ENCODE measurements at places on chromosomes 5 and 9.
A peak's percentile ranks its signal among the peaks of the same experiment; 100 is the strongest.

GRCh38 chr5:170892196-170892595 lies 30.4 kb downstream of the RANBP17 start:
- no peak for DNase-seq

GRCh38 chr5:32604800-32605765 lies 19.7 kb downstream of the SUB1 start:
- DNase-seq, result no peak

DNA sequence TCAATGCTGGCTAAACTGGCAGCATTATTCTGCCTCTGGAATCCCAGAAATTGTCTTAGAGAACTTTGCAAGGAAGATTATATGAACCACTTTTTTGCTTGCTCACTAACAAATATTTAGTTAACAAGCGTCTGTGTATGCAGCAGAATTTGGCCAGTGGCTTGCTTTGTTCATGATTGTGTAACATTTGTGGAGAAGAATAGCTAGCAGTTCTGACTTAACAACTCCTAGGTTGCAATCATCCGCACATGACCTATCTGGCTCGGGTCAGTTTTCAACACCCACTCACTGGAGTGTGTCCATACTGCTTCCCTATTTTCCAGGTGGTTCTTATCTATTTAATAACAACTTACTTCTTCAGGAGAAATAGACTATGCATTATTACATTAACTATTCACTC lies 98.5 kb downstream of the SNX18 start:
- DNase-seq, result peak; percentile 41

GRCh38 chr5:107769519-107769918 lies 98.8 kb upstream of the EFNA5 start:
- DNase-seq, result no peak

DNA sequence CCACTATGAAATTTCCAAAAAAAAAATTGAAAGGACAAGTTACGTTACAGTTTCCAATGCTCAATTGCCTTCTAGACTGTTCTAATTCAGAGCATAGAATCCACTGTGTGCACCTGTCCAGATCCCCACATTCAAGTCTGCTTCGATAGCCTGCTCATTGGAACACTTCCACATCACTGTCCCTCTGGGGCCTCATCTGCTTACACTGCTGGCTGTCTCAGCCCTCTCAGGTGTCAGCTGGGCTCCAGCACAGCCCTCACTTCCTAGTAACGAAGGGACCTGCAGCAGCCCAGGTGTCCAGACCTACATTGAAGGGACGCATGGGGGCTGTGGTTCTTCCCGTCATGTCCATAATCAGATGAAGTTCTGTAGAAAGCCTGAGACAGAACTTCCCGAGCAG lies 94.3 kb upstream of the EMB start:
- no peak for DNase-seq

- DNase-seq, result no peak
Observed at GRCh38 chr5:158139161-158139560, 280.2 kb upstream of the CLINT1 start.

DNA sequence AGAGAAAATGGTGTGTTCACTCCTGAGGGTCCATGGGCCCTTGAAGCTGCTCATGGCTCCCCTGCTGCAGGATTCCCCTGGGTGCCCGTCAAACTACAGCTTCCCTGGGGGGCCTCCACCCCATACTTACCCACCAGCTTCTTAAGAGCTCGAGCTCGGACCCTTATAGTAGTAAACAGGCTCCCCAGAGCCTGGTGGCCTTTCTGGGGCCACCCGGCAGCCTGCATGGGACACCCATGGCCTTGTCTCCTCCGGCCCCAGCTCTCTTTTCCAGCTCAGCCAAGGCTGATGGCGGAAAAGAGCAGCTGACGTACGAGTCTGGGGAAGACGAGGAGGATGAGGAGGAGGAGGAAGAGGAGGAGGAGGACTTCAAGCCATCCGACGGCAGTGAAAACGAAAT lies 4.2 kb upstream of the CEL start:
- DNase-seq, result no peak

GRCh38 chr5:80204808-80205614 lies 50.8 kb downstream of the SERINC5 start:
- peak; percentile 47 for DNase-seq

DNA sequence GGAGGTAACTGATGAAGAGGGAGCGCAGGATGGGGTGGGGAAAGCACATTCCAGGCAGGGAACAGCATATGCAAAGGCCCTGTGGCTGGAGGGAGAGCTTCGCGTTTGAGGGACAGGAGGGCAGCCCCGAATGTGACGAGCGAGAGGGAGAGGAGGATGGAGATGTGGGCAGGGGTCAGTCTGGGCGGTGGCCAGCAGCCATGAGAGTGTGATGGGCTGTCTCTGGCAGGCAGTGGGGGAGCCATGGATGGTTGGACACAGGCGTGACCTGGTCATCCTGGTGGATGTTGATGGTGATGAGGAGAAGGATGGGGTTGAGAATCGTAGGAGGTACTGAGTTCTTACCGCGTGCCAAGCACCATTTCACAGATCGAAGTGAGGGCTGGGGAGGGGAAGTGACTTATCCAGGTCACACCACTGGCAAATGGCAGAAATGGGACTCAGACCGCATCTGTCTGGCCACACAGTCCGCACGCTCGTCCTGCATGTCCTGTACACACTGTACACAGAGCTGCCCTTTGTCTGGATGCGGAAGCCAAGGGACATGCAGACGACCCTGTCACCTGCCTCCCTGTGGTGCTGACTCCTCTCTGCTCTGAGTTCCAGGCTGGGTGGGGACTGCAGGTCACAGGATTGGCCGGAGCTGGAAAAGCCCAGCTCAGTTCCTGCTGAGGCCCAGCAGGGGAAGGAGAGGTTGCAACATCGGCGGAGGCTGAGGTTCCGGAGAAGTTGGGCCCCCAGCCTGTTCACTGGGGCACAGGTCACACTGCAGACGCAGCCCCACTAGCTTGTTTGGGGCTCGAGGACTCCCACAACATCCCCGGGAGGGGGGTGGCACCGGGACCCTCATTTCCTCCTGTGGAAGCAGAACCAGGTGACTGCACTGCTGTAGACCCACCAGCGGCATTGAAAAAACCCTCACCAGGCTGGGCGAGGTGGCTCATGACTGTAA lies 165.6 kb upstream of the IER5L start:
- peak; percentile 86 for DNase-seq

DNA sequence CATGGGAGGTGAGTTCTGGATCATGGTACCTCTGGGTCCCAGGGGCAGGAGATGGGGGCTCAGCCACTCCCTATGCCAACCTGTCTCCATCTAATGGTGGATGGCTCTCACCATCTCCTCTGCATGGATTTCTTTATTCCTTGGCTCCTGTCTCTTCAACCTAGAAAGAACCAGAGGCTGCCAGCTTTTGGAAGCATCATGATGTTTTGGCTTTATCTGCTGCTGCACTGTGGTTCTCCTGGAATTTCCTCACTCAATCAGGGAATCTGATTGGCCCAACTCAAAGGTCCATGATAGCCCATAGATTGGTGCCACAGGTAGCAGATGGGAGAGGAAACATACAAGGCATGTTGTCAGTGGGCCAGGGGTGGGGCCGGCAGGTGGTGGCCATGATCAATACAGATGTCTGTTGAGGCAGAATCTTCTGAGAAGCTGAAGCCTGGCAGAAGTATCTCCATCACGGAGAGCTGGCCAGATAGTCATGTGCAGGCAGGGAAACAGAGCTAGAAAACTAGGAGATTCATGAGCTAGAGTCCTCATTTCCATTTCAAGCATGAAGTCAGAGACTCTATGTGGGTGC lies 158.2 kb downstream of the MACROH2A1 start:
- no peak for DNase-seq

- no peak for DNase-seq
Observed at GRCh38 chr5:4907571-4907970, 232.6 kb upstream of the ADAMTS16 start.

DNA sequence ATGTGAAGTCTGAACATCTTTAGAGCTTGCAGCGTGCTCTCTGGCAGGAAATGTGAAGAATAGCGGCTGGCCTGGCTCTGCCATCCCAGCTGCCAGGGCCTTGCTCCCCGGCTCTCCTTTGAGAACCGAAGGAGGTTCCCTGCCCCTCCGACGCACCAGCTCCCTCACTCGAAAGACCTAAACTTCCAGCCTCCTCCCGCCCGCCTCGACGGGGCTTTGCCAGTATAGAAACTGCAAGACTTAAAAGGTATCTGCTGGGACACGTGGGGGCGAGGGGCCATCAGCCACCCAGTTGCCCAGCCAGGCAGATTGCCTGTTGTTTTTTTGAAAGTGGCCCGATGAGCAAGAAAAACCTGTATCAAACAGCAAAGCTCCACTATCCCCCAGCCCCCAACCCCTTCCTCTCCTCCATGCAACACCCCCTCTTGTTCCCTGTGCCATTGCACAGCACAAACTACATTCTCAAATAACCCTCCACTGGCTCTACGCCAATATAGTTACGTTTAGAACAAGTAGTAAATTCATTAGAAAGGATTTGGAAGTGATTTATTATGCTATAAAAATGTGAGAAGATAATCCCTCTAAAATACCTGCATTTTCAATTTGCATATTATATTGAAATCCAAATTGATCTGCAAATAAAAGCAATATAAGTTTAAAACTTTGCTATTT lies 331.9 kb downstream of the MED10 start:
- DNase-seq, result no peak

GRCh38 chr9:9730174-9730573 lies 882.6 kb downstream of the PTPRD start:
- no peak for DNase-seq

DNA sequence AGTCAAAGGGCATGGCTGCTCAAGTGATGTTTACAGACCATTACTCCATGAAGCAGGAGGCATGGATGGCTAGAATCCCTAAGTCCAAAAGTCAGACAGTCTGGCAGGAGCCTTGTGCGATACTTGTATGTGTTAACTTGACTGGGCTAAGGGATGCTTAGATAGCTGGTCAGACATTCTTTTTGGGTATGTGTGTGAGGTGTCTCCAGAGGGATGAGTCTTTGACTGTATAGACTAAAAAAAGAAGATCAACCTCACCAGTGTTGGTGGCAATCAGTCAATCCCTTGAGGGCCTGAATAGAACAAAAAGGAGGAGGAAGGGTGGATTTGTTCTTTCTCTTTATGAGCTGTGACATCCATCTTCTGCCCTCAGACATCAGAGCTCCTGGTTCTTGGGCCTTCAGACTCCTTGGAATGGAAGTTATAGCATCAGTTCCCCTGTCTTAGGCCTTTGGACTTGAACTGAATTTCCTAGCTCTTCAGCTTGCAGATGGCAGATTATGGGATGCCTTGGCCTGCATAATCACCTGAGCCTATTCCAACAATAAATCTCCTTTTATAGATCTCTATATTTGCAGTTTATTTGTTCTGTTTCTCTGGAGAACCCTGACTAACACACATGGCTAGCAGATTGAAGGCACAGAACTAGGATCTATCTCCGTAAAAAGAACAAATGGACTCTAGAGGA lies 9.7 kb upstream of the HSPB3 start:
- DNase-seq, result no peak

GRCh38 chr5:147673791-147674190 lies 108.7 kb downstream of the JAKMIP2 start:
- no peak for DNase-seq

GRCh38 chr9:99860266-99860665 lies 38.6 kb downstream of the NR4A3 start:
- no peak for DNase-seq

- DNase-seq, result no peak
Observed at GRCh38 chr9:134545215-134545542, 96.4 kb upstream of the COL5A1 start.

DNA sequence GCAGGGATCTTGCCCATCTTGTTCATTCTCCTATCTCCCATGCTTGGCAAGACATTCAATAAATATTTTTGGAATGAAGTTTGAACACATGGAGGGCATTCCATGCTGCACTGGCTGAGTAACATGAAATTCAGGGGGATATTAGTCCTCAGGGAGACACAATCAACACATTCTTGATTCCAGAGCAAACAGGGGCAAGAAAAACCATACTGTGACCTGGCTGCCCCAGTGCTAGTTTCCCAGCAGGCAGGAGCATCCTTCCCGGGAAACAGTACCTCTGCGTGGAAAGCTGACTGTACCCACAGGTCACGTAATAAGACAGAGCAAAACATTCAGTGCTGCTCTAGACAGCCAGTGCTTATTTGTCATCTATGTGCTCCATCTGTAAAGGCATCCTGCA lies 66.3 kb upstream of the SPOCK1 start:
- DNase-seq, result peak; percentile 35

GRCh38 chr5:119136666-119137318 lies 65.9 kb downstream of the DMXL1 start:
- no peak for DNase-seq

DNA sequence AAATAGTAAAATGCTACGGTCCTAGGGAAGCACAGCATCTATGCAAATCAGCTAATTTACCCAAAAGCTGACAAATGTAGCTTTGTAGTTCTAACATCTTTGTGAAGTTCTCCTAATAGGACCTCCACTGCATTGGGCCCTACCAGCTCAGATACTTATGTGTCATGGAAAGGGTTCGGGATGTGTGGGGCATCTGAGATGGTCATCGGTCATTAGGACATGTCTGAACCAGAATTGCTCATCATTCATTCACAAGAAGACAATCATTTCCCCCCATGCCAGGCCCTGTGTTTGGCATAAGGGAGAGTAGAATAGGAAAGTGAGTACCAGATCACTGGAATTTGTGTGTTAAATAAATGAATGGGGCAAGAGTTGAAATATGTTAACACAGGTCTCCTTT lies 35.7 kb downstream of the PWWP2A start:
- no peak for DNase-seq

DNA sequence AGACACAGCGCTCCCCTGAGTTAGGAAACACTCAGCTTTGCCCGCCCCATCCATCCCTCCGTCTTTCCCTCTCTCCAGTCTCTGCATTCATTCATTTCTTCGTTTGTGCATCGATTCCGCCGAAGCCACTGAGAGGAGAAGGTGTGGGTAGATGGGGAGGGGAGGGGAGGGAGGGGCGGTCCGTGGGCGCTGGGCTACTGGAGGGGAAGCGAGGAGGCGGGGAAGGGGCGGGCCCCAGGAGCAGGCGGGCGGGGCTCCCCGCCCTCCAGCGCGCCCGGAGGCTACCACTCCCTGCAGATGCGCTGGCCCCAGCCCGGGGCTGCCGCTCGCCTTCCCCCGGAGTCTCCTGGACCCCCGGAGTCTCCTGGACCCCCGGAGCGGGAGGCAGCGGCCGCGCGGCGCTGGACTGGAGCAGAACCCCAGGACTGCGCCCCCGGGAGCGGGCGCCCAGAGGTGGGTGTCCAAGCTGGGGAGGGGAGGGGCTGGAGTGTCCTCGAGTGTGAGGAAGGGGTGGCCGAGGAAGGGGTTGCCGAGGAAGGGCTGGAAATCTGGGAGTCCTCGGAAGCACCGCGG lies 159.5 kb downstream of the C9orf152 start:
- peak; percentile 93 for DNase-seq

DNA sequence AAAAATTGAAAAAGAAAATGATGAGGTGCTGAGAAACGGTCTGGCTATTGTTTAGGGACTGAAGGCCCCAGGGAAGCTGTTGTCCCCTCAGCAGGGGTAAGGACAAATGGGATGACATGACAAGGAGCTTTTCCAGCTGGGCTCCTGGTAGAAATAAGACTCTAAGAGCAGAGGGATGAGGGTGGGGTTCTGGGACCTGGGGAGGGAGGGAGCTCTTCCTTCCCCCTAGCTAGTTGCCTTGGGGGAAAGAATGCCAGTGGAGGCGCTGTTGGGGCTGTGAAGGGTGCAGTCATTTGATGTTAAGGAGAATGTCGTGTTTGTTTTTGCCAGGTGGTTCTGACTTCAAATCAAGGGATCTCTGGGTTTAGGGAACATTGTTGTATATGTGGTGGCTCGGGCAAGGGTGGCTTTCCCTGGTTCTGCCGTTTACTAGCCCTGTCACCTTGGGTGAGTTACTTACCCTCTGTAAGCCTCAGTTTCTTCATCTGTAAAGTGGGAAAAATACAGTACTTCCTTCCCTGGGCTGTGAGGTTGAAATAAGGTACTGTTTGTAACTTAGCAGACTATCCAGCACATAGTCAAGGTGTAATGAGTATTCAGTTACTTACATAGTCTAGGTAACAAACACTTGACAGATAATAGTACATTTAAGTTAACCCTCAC lies 47.8 kb downstream of the WWC1 start:
- no peak for DNase-seq

All from muscle of back (tissue), 13 donors.